ENCODE measurements at places on chromosomes 5 and 9. TPM values are rescaled to one million over a fixed set of nuclear protein-coding genes. Genes with fewer than 3 reads are reported as not detected.

APBA1 gene
- 0.53 TPM for total RNA-seq

CTXN3 gene
- total RNA-seq = not detected

PNPLA7 gene
- total RNA-seq = 0.14 TPM

- H3K27ac ChIP-seq = no peak overlapping the region
- no peaks in the 10 kb centered on the region for H3K36me3 ChIP-seq
- peaks cover 6% of the 10 kb centered on the region for H3K4me1 ChIP-seq
- H3K4me3 ChIP-seq = no peak overlapping the region
- DNase-seq = no peak
These were observed 562.7 kb upstream of the DMAC1 start for GRCh38 chr9:8362250-8362649.

- peaks cover 19% of the 10 kb centered on the region for H3K36me3 ChIP-seq
- H3K4me3 ChIP-seq = no peak overlapping the region
- no peaks in the 10 kb centered on the region for H3K4me1 ChIP-seq
- no peak overlapping the region for H3K27ac ChIP-seq
- no peak for DNase-seq
- H3K27me3 ChIP-seq = no peaks in the 10 kb centered on the region
These were observed 7.1 kb downstream of the PRKAA1 start for GRCh38 chr5:40790947-40791593.

- H3K4me3 ChIP-seq = no peak overlapping the region
- peaks cover 73% of the 10 kb centered on the region for H3K36me3 ChIP-seq
- H3K4me1 ChIP-seq = no peaks in the 10 kb centered on the region
These were observed 51.1 kb downstream of the CDK5RAP2 start for GRCh38 chr9:120528829-120529228.

DNA sequence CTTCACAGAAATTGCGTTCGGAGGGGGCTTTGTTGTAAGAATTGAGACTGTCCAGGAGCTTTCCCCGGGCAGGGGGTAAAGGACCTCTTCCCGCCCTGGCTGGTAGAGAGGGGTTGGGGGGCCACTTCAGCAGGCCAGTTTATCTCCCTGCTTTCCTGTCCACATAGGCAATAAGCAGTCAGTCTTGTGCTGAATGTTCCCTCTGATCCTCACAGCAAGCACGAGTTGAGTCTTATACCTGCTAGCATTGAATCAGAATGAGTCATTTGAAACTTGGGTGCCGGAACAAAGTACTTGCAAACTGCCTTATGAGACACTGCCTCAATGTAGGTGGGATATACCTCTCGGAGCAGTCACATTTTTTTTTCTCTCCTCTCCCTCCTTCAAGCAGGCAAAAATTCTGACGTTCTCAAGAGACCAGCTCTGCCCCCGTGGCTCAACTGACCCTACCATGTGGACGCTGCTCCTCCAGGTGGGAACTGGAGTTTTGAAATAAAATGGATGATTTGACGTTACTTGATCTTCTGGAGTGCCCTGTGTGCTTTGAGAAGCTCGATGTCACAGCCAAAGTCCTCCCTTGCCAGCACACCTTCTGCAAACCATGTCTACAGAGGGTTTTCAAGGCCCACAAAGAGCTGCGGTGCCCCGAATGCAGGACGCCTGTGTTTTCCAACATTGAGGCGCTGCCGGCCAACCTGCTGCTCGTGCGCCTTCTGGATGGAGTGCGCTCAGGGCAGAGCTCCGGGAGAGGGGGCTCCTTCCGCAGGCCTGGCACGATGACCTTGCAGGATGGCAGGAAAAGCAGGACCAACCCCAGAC is 1.3 kb downstream of the SH3RF2 start:
- H3K36me3 ChIP-seq = no peaks in the 10 kb centered on the region
- DNase-seq = no peak
- no peak overlapping the region for H3K27ac ChIP-seq
- H3K27me3 ChIP-seq = peaks cover 6% of the 10 kb centered on the region
- no peak overlapping the region for H3K4me3 ChIP-seq
- H3K4me1 ChIP-seq = no peaks in the 10 kb centered on the region

DNA sequence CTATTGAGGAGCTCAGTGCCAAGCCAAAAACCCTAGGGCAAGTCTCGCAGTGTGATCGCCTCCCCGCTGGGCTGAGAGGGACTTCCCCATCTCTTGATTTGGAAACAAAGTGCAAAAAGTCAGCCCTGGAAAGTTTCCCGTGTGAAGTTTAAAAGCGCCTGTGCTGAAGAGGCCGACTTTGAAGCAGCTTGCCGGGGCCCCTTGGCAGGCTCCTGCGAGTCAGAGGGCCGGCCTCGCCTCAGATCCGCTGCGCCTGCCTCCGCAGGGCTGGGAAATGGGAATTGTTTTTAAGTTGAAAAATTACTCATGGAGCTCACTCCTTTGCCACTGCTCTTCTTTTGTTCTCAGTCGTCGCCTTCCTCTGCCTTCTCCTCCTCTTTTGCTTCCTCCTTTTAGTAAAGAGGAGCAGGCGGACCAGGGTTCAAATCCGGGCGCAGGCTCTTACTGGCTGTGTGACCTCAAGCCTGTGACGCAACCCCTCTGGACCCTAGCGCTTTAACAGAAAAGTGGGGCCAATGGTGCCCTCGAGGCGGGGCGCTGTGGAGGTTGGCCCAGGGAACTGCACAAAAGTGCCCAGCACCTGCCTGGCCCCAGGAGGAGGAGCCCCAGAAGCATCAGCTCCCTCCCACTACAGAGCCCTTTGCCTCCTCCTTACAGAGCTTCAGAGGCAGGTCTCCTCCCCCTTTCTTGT is 14.7 kb upstream of the LHX2 start:
- no peak overlapping the region for H3K27ac ChIP-seq
- no peaks in the 10 kb centered on the region for H3K4me1 ChIP-seq
- no peak overlapping the region for H3K4me3 ChIP-seq
- peaks cover 31% of the 10 kb centered on the region for H3K27me3 ChIP-seq

- H3K4me3 ChIP-seq = no peak overlapping the region
- H3K4me1 ChIP-seq = no peaks in the 10 kb centered on the region
- H3K36me3 ChIP-seq = no peaks in the 10 kb centered on the region
- no peaks in the 10 kb centered on the region for H3K27me3 ChIP-seq
These were observed 2362.5 kb upstream of the WWC1 start for GRCh38 chr5:165928971-165929370.

GRCh38 chr5:95066048-95066447 is 218.8 kb downstream of the MCTP1 start:
- no peaks in the 10 kb centered on the region for H3K4me1 ChIP-seq
- H3K27me3 ChIP-seq = no peaks in the 10 kb centered on the region
- no peak for DNase-seq
- no peak overlapping the region for H3K4me3 ChIP-seq
- H3K27ac ChIP-seq = no peak overlapping the region
- H3K36me3 ChIP-seq = no peaks in the 10 kb centered on the region

DNA sequence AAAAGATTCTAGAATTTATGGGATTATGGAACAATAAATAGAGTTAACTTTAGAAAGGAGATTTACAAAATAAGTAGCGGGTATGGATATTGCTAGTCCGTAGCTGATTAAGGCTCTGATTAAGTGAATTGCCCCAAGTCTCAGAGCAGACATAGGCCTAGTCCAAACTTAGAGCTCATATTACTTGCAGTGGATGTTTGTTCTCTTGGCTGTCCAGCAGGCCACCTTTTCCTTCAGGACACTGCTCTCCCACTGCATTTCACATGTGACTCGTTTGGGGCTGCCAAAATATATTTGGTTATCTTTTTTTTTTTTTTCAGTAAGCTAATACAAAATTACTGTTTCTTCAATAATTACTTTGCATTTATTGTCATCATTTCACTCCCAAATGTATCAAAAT is 76.6 kb downstream of the ARRDC3 start:
- H3K27ac ChIP-seq = no peak overlapping the region
- DNase-seq = peak; percentile 28
- H3K27me3 ChIP-seq = no peaks in the 10 kb centered on the region
- H3K4me3 ChIP-seq = no peak overlapping the region
- peaks cover 8% of the 10 kb centered on the region for H3K4me1 ChIP-seq

DNA sequence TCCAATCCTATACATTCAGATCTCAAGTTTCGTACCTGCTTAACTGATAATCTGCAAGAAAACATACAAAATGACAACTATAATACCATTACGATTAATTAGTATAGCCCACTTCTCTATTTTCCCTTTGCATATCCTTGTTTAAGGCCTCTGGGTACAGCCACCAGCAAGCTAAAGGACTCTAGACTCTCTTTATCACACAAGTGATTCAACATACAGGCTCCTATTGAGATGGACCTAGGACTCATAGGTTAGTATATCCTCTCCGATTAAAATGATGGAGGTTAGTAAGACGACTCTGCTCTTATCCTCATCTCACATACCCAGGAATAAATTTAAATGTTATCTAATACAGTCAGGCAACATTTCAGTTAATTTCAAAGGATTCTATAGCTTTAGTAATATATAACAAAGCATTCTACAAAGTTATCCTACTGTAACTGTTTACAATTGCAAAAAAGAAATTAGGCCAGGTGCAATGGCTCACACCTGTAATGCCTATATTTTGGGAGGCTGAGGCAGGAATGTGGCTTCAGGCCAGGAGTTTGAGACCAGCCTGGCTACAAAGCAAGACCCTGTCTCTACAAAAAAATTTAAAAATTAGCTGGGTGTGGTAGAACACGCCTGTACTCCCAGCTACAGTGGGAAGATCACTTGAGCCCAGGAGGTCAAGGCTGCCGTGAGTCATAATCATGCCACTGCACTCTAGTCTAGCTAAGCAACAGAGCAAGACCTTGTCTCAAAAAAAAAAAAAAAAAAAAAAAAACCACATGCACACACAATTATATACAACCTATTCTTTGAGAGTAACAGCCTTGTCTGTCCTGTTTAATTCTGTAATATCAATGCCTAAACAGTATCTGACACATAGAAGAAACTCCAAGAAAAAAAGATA is 15.4 kb downstream of the HAUS6 start:
- DNase-seq = no peak
- no peaks in the 10 kb centered on the region for H3K4me1 ChIP-seq
- H3K27ac ChIP-seq = no peak overlapping the region

- no peak overlapping the region for H3K4me3 ChIP-seq
- H3K4me1 ChIP-seq = no peaks in the 10 kb centered on the region
- no peaks in the 10 kb centered on the region for H3K36me3 ChIP-seq
- H3K27ac ChIP-seq = no peak overlapping the region
These were observed 565.7 kb upstream of the WWC1 start for GRCh38 chr5:167725741-167726140.

- no peaks in the 10 kb centered on the region for H3K4me1 ChIP-seq
- H3K27me3 ChIP-seq = peaks cover 9% of the 10 kb centered on the region
- no peak for DNase-seq
- no peak overlapping the region for H3K4me3 ChIP-seq
- H3K36me3 ChIP-seq = no peaks in the 10 kb centered on the region
These were observed 16.2 kb downstream of the LAMC3 start for GRCh38 chr9:131024978-131025868.

DNA sequence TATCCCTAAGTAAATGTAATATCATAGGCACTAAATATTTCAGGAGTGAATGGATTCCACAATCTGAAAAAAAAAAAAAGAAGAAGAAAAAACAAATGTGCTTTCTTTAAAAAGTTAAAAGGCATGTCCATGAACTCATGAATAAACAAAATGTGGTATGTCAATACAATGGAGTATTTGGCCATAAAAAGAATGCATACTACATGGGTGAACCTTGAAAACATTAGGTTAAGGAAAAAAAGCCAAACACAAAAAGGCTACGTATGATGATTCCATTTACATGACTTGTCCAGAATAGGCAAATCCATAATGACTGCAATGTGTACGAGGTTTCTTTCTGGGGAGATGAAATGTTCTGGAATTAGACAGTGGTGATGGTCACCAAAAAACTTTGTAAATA is 45.3 kb downstream of the FNIP1 start:
- H3K27ac ChIP-seq = no peak overlapping the region
- no peak overlapping the region for H3K4me3 ChIP-seq

DNA sequence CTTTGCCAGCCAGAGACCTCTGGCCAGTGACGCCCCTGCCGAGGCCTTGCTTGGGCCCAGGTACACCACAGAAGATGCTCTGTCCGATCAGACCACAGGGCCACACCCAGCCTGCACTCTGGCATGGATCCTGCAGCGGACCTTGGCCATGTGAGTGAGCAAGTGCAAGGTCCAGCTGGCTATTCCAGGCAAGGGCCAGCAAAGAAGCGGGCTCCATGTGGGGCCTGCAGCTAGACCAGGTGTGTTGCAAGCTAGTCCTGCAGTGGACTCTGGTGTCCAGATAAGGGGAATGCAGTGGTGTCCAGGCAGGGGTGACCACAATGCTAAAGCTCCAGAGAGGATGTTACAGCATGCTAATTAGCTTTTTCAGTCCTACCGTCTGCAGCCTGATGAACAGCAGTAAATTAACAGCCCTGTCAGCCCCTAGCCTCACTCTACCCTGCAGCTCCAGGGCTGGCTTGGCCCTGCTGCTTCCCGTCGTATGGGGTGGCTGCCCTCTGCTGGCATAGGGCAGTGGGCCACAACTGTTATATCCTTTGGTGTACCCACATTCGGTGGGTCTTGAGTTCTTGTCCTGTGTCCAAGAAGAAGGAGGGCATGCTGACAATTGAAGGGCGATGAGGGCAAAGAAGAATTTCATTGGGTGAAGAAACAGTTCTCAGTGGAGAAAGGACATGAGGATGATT is 284.5 kb upstream of the POU5F2 start:
- H3K27ac ChIP-seq = no peak overlapping the region
- H3K4me3 ChIP-seq = no peak overlapping the region
- DNase-seq = no peak
- no peaks in the 10 kb centered on the region for H3K27me3 ChIP-seq
- H3K36me3 ChIP-seq = no peaks in the 10 kb centered on the region

GRCh38 chr9:122396614-122397148 is 25.9 kb downstream of the PTGS1 start:
- H3K27me3 ChIP-seq = peaks cover 3% of the 10 kb centered on the region
- no peak overlapping the region for H3K27ac ChIP-seq
- peaks cover 12% of the 10 kb centered on the region for H3K4me1 ChIP-seq
